ENCODE measurements at places on chromosomes 7 and 10.

GRCh38 chr10:67473850-67474633, 222.0 kb downstream of the CTNNA3 start:
- no peak for DNase-seq

GRCh38 chr10:68566351-68566750, 6.2 kb downstream of the TET1 start:
- no peak for DNase-seq

DNA sequence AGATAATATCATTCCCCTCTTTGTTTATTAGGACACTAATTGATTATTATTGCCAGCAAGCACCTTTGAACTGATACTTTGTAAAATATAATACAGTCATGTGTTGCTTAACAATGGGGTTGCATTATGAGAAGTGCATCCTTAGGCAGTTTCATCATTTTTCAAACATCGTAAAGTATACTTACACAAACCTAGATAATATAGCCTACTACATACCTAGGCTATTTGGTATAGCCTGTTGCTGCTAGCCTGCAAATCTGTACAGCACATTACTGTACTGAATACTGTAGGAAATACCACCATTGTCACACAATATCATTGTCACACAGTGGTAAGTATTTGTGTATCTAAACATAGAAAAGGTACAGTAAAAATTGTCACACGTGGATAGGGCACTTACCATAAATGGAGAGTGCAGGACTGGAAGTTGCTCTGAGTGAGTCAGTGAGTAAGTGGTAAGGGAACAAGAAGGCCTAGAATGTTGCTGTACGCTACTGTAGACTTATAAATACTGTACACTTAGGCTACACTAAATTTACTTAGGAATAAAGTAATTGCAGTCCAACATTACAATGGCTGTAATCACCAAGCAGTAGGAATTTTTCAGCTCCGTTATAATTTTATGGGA, 70.7 kb downstream of the LCOR start:
- DNase-seq, result no peak

DNA sequence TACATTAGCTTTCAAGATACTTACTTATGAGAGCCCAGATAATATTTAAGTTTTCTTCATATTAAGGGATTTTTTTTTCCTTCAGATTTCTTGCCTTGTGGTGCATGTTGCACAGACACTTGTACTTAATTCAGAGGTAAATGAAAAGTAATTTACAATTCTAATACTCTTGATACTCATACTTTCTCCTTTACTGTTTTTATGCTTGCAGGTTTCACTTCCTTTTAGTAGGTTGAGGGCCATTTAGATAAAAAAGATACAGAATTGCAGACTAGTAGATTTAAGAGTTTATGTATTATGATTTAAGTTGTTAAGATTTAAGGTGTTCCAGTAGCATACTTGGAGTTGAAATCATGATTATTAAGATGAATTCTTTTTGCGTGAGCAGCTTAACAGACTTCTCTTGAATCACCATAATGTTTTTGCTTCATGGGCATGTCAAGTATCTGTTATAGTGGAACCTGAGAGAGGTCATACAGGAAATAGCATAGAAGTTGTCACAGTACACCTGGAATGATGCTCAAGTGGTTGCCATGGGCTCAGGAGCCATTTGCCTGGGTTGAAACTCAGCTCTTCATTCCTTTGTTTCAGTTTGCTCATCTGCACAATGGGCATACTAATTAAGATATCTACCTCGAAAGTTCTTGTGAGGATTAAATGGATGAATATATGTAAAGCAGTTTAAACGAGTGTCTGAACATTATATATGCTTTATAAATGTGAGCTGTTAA, 174.8 kb upstream of the PRPS1L1 start:
- no peak for DNase-seq

- no peak for DNase-seq
These were observed 4.9 kb downstream of the COL17A1 start for GRCh38 chr10:104080762-104081161.

GRCh38 chr10:97475936-97476594, 22.2 kb downstream of the MMS19 start:
- no peak for DNase-seq

DNA sequence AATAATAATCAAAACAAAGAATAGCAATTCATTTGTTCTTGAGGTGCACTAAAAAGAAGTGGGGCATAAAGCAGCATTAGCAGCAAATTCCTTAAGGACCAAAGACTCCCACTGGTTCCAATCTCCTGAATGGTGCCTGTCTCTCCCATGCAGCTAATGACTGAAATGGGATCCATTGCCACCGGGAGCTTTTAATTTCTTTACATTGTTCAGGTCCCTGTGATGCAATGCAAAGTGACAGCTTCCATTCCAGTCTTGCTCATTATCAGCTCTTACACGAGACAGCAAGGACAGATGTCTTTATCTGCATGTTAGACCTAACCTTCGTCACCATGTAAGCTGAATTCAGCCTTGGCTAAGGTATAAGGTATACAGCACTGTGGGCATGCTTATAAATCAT, 148.1 kb downstream of the POU6F2 start:
- DNase-seq, result no peak

DNA sequence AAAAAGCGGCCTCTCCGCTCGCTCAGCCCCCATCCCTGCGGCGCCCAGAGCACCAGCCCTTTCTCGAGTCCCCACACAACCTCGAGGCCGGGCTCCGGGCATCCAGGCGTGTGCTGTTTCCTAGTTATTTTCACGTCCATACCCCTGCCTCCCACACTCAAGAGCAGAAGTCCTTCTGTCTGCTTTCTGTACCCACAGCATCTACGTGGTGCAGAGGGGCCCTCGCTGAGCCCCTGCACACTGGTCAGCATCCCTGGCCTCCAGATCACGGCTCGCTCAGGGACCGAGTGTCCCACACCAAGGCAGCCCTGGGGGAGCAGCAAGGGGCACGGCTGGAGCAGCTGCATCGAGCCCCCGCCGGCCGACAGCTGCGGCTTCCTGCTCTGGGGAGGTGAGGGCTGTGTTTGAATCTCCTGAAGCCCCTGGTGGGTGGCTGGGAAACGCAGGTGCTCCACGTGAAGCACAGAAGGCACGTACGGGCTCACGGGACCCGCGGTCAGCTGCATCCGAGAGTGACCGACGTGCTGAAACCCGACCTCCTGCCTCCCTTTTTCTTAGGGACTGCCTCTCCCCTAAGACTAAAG, 333.1 kb downstream of the DNAJB6 start:
- DNase-seq, result no peak
